ENCODE measurements at places on chromosomes 6 and 20.

GRCh38 chr6:168195712-168196111, 116.7 kb upstream of the FRMD1 start:
- H3K4me3 ChIP-seq: no peak overlapping the region
- peaks cover 91% of the 10 kb centered on the region for H3K27me3 ChIP-seq
- no peak overlapping the region for H3K27ac ChIP-seq
- no peaks in the 10 kb centered on the region for H3K4me1 ChIP-seq

- no peak overlapping the region for H3K4me3 ChIP-seq
- no peaks in the 10 kb centered on the region for H3K4me1 ChIP-seq
- peak; percentile 74 for DNase-seq
Observed at GRCh38 chr20:39081255-39081654, 119.1 kb downstream of the DHX35 start.

DNA sequence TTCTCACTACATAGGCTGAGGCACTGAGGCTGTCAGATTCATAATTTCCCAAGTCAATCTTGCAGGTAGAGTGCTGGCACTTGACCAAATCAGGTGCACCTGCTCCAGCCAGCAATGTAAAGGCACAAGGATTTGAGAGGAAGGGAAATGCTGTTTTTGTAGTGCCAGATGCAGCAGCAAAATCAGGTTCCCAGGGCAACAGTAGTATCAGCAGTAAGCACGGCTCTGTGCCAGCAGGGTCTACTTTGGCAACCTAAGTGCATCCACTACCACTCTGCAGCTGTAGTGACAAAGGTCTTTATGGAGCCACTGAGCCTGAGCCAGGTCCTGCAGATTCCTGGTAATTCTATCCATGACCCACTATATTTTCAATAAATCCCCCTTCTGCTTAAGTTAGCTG, 329.5 kb downstream of the TPBG start:
- H3K27me3 ChIP-seq: no peaks in the 10 kb centered on the region
- no peak overlapping the region for H3K27ac ChIP-seq
- no peaks in the 10 kb centered on the region for H3K4me1 ChIP-seq

DNA sequence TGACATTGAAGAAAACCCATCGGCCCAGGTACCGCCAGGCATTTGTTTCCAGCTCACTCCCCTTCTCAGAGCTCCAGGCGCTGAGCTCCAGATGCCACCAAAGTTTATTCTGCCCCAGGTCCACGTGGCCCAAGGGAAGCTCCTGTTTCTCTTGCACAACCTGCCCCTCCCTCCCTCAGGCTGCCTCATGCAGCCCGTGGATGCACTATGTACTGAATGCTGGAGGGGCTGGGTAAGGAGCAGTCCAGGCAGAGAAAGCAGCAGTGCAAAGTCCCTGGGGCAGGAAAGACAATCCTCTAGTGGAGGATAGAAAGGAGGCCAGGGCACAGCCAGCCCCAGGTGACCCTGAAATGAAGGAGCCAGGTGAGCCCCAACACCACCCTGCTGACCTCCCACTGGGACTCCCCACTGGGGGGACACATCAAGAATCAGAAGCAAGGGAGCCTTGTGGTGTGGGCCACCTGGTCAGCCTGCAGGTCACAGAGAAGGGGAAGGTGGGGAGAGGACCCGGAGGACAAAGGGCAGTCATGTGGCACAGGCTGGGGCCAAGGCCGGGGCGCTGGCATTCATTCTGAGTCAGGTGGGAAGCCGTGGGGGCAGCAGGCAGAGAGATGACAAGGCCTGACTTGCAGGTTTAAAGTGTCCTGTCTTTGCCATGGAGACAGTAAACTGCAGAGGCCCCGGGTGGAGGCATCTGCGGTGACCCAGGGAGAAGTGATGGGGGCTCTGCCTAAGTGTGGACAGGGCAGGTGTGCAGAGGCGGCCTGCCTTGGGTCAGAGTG, 230.1 kb downstream of the PREX1 start:
- DNase-seq: no peak
- no peak overlapping the region for H3K4me3 ChIP-seq
- H3K4me1 ChIP-seq: no peaks in the 10 kb centered on the region
- H3K36me3 ChIP-seq: no peaks in the 10 kb centered on the region
- peaks cover 9% of the 10 kb centered on the region for H3K27me3 ChIP-seq

DNA sequence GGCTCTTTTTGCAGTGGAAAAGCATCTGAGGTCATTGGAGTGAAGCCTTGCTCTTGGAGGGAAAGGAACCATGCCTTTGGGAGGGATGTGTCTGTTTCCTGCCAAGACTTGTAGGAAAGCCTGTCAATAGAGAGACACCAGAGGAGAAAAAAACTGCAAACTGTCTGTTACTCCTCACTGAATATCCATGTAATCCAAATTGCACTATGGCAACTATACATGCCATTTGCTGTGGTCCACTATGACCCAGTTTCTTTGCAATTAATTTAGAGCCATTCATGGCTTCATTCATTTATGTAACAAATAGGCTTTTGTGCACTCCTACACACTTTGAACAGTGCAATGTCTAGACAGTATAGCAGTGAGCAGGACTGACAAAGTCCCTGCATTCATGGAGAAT, 296.5 kb downstream of the SLC35F1 start:
- no peaks in the 10 kb centered on the region for H3K36me3 ChIP-seq
- no peak for DNase-seq
- H3K4me3 ChIP-seq: no peak overlapping the region
- H3K27me3 ChIP-seq: no peaks in the 10 kb centered on the region

DNA sequence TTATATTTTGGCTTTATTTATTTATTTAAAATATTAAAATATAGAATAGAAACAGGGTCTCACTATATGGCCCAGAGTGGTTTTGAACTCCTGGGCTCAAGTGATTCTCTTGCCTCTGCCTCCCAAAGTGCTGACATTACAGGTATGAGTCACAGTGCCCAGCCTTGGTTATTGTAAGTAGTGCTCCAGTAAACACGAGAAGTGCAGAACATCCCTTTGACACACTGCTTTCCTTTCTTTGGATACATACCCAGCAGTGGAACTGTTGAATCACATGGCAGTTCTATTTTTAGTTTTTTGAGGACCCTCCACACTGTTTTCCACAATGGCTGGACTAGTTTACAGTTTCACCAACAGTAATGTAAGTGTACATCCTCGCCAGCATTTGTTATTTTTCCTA, 203.9 kb downstream of the PHF3 start:
- no peak for DNase-seq
- H3K27ac ChIP-seq: no peak overlapping the region
- H3K4me1 ChIP-seq: no peaks in the 10 kb centered on the region
- no peaks in the 10 kb centered on the region for H3K36me3 ChIP-seq
- H3K4me3 ChIP-seq: no peak overlapping the region

DNA sequence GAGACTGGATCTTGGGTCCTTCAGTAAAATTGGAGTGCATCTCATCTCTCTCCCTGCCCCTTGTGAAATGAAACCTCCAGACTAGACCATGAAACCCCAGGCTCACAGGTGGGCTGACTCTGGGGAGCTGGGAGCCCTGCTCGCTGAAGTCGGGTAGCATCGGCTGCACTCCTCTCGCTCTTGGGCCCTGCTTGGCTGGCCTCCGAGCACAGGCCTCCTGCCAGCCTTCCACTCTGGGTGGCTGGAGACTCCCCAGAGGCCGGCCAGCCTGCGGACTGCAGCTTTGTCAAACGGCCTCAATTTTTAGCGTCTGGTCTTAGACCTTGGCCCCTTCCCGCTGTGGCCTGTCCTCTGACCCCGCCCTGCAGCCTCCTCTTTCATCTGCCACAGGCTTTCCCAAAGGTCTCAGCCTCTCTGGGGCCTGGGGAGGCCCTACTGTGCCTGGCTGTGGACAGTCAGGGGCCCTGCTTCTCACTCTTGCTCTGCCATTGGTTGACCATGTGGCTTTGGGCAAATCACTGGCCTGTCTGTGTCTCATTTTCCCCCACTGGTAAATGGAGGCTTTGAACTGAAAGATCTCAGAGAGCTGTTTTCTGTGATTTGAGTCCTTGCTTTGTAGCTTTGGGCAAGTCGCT, 45.1 kb downstream of the SRC start:
- H3K4me3 ChIP-seq: no peak overlapping the region
- H3K36me3 ChIP-seq: no peaks in the 10 kb centered on the region
- H3K27me3 ChIP-seq: peaks cover 4% of the 10 kb centered on the region
- peaks cover 10% of the 10 kb centered on the region for H3K4me1 ChIP-seq
- no peak for DNase-seq

DNA sequence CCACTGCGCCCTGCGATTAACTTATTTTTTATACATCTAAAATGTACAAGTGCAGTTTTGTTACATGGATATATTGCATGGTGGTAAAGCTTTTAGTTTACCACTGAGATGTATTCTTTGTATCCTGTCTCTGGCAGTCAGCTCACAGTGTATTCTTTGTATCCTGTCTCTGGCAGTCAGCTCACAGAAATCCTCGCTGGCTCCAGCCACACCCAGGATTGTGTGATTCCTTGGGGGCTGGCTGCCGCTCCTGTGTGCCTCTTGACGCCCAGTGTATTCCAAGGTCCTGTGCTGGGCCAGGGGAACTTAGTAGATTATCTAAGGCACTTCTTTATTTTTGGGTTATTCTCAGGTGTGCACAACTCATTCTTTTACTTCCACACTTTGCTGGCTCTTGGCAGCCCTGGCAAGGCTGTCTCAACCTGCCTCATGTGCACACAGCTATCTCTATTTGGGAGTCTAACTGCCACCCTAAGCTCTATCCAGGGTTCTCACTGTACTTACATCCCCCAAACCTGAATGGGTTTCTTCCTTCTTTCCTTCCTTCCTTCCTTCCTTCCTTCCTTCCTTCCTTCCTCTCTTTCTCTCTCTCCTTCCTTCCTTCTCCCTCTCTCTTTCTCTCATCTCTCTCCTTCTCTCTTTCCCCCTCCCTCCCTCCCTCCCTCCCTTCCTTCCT, 12.4 kb upstream of the RNF24 start:
- no peak overlapping the region for H3K4me3 ChIP-seq
- peaks cover 17% of the 10 kb centered on the region for H3K4me1 ChIP-seq
- peak overlapping the region; percentile 11 for H3K27ac ChIP-seq
- no peaks in the 10 kb centered on the region for H3K27me3 ChIP-seq
- no peak for DNase-seq
